ENCODE measurements at places on chromosomes 3 and 15.

DNA sequence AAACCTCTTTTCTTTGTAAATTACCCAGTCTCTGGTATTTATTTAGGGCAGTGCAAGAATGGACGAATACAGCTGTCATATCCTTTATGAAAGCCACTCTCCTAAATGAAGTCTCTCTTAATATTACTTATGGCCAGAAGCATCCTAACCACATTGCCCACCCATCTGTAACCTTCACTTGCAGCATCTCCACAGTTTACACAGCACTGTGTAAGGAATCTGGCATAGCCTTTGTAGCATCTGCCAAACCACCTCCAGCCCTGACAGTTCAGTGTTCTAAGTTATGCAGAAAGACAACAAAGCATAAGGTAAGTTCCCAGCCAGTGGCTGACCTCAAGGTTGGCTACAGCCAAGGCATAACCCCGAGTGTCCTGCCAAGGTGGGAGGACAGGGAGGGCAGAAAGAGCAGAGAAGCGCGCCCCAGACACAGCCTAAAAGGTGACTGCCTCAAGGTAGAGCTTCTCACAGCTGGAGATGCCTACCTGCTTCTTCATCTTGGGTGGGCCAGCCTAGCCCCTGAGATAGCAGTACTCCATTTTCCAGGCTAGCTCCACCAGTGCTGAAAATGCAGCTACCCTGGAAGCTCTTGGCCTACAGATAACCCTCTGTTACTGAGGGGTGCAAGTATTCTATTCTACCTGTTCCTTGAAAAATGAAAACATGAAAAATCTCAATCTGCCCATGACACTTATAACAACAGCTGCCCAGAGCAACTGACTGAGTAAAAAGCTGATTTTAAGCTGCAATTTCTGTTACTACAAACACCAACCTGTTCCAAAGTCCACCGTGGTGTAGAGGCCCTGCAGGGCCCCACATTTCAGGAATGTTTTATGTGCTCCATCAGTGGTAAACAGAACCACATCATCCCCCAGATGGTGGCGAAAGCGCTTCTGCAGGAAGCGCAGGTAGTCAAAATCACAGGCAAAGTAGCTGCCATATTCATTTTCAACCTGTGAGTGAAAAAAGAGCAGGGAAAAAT is 39.3 kb downstream of the GLB1 start:
- no peak for DNase-seq

DNA sequence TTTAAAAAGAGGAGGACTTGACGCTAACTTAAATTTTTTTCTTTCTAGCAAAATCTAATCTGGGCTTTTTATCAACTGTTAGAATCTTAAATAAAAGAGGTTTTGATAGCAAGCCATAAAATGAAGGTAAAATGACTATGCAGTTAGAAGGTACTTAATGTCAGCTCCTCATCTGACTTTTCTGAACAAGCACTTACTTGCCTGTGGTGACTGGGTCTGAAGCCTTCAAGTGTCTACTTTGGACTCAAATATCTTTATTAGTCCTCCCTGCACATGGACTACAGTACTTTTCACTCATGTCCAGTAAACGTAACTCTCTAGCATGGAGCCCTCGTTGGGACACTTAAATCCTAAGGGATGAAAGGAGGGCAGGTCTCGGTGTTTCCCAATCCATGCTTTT is 135.9 kb downstream of the P2RY1 start:
- DNase-seq, result no peak

GRCh38 chr3:38843898-38844297 is 27.9 kb upstream of the SCN10A start:
- no peak for DNase-seq

DNA sequence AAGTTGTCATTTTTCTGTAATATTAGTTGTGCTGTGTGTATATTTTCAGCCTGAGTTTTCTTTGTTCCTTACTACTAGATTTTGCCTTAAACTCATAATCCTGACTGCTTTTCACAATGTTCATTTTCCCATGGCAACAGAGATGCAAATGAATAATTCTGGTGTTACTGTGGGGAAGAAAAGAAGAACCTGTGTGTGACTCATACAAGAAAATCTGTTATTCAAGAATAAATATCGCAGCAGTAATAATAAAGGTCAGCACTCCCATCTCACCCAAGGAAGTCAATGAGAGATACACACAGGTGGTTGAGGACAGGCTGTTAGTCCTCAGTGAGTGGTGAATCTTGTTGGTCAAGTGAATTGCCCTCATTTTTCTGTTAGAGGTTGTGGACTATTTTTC is 656.6 kb upstream of the NAALADL2 start:
- DNase-seq, result no peak

- DNase-seq, result no peak
Observed at GRCh38 chr3:197478746-197479668, 76.8 kb downstream of the BDH1 start.

- no peak for DNase-seq
Observed at GRCh38 chr15:53506370-53506769, 253.1 kb downstream of the WDR72 start.

DNA sequence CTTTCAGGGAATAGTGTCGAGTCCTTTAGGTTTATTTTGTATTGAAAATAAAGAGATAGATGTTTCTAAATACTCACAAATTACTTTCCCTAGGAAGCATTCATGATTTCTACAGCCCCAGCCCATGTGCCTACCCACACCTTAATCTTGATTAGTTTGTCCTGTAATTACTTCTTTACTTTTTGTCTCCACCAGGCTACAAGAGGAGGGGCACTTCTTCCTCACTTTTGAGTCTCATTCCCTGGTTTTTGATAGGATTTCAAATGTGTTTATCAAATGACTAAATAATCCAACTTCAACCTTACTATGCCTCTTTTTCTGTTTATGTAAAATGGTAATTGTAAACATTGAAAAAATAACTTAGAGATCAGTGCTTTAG is 1.8 kb downstream of the PXK start:
- no peak for DNase-seq

DNA sequence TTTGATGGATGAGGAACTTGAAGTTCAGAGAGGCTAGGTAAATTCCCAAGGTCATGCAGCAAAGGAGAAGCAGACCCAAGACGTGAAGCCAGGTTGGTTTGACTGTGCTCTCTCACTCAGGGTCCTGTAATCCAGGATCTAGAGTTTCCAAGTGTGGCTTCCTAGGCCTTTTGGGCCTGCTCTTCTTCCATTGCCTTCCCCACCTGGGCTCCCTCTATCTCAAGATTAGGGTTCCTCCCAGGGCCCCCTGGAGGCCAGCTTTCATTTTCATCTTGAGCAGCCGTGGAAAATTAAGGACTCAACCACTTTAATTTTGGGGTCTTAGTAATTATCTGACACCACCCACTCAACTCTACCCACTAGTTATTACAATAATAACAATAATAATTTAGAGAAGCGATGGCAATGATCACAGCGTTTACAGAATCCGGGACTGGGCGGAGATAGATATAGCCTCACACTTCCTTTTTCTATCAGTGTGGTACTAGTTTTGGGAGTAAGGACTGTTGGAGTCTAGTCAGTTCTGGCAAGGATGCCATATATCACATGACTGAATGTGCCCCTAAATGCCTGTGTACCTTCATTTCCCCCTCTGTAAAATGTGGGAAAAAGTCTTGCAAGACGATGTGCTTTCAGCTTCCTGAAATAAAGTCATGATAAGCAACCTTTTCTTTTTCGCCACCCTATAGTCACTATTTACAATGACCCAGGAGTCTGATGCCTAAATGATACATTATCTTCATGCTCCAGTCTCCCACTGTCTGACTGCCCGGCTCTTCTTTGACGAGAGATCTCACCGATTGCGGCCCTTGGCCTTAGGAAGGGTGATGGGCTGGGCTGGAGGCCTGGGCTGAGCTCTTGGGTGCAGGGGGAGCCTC is 30.2 kb upstream of the MAGEF1 start:
- DNase-seq, result no peak

GRCh38 chr3:47000198-47000815 is 20.8 kb downstream of the NBEAL2 start:
- no peak for DNase-seq

GRCh38 chr15:26721232-26721967 is 51.5 kb downstream of the GABRB3 start:
- DNase-seq, result no peak

DNA sequence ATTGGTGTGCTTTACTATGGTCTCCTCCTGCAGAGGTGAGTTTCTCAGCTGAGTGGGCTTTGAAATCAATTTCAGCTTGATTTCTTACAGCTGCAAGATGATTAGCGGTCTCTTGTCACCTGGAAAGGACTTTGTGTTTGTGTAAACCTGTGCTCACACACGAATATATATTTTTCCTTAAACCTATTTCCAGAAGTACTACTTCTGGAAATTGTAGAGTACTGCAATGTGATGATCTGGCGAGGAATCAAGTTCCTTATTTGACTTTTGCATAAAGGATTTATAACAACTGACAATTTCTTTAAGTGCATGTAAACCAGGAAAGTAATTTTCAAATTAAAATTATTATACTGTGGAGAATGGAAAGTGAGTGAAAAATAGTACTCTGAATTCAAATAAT is 2.1 kb downstream of the MCTP2 start:
- DNase-seq, result no peak

DNA sequence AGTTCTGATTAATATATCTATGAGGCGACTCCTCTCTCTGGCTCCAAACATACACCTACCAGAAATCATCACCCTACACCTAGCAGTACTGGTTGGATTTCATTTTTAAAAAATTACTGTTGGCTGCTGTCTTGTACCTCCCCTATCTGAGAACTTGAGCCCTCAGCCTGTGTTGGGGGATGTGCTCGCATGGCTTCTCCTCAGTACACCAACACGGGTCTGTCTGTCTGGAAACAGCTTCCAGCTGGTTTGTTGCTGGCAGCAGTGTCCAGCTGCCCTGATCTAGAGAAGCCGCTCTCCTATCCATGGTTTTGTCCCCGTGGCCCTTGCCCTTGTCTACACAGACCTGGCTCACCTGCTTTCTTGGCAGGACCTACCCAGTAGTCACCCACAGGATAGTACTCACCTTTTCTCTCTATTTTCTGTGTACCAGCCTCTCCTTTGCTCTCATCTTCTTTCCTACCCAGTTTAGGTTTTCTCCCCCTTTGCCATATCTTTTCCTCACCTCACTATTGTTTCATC is 43.2 kb upstream of the NEDD4 start:
- DNase-seq, result no peak

DNA sequence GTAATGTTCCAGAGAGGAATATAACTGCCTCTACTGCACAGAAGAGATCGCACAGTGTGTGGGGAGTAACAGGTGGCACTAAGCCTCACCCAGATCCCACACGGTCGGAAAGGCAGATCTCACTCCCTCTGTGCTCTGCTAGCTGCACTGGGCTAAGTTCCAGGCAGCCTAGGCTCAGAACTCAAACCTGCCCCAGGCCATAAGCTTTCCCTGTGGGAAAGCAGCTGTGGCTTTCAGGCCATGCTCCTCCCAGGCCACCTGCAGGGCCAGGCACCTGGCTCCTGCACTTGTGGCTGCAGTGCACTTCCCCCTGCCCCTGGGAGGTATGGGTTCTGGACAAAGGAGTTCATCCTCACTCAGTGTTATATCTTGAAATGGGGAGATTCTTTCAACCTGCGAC is 27.5 kb downstream of the PCCB start:
- no peak for DNase-seq

GRCh38 chr15:59791755-59792154 is 102.6 kb upstream of the BNIP2 start:
- DNase-seq, result no peak

DNA sequence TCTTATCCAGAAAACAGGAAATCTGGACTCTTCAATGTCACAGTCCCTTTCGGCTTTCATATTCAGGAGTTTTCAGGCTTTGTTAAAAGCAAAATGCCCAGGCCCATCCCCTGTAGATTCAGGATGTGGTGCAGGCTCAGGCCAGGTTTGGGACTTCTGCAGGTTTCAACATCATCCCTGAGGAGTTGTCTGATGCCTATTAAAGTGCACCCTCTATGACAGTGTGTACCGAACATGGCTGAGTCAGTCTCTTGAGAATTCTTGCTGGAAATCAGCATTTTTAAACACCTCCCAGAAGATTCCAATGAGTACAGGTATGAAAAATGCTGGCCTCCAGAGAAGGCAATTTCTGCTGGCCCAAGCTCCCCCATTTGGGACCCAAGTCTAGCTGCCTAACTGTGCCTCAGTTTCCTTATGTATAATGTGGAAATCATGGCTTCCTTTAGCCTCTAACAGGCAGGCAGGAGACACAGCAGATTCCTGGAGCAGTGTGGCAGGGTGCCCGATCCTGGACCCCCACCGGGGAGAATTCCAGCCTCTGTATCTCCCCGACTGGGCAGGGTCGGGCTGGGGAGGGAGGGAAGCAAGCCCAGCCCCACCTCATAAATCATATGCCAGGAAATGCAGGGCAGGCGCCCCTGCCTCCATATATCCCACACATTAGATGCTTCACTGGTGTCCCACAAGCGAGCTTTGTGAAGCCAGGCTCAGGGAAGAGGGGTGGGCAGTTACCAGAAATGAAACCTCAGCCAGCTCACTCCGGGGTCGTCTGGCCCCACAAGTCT is 44.4 kb upstream of the SLC6A11 start:
- no peak for DNase-seq

DNA sequence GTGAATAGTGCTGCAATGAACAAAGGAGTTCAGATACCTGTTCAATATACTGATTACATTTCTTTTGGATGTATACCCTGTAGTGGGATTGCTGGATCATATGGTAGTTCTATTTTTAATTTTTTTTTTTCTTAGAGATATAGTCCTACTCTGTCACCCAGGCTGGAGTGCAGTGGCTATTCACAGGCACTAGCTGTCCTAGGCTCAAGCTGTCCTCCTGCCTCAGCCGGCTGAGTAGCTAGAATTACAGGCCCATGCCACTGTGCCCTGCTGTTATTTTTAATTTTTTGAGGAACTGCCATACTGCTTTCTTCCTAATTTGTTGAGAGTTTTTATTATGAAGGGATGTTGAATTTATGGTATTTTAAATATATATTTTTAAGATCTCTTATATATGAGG is 23.0 kb upstream of the CACNA2D3 start:
- no peak for DNase-seq

DNA sequence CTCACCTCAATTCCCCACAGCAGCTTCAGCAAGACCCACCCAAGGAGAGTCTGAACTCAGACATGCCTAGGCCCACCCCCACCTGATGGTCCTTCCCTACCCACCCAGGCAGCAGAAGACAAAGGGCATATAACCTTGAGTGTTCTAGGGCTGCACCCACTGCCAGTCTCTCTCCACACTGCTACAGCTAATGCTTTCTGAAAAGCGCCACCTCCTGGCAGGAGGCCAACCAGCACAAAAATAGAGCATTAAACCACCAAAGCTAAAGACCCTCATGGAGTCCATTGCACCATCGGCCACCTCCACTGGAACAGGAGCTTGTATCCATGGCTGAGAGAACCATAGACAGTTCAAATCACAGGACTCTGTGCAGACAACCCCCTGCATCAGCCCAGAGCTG is 11.3 kb upstream of the RPL39L start:
- DNase-seq, result peak; percentile 76

- DNase-seq, result no peak
Observed at GRCh38 chr3:61812517-61812916, 251.1 kb downstream of the PTPRG start.

All from stimulated activated CD4-positive, alpha-beta T cell treated with anti-CD3 and anti-CD28 coated beads, Interleukin-2, amount 100 ng/mL, for 24 hours (primary cell).